Stimulated activated CD4-positive, alpha-beta T cell treated with anti-CD3 and anti-CD28 coated beads, Interleukin-1b, Interleukin-23, amount 100 ng/mL, for 4 hours (primary cell): ENCODE measurements at places on chromosomes 12 and 14.

GRCh38 chr12:104687823-104688573 is 231.2 kb downstream of the CHST11 start:
- no peak for DNase-seq

DNA sequence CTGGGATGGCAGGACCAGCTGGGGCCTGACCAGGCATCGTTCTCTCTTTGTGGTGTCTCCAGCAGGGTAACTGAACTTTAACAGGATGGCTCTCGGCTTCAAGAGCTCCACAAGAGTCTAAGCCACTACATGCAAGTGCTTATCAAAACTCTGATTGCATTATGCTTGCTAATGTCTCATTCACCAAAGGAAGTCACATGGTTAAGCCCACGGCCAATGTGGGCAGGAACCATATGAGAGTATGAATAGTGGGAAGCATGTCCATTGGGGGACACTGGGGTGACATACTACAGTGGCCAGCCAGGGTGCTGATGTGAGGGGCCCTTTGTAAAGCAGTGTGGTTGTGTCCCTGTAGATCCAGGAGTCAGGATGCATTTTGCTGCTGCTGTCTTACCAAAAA is 35.0 kb upstream of the KCNA5 start:
- DNase-seq: no peak

- DNase-seq: no peak
Observed at GRCh38 chr12:52080403-52081251, 1.1 kb downstream of the SMIM41 start.

GRCh38 chr12:132529156-132529839 is 39.3 kb downstream of the FBRSL1 start:
- DNase-seq: no peak

- no peak for DNase-seq
Observed at GRCh38 chr14:24262821-24263733, at the start of gene TGM1. TSS of gene TGM1 (minus strand) at chr14:24263177. CDS start at chr14:24262352, 825 bp downstream.

- no peak for DNase-seq
Observed at GRCh38 chr14:103480595-103480994, 42.0 kb downstream of the CKB start.
